ENCODE measurements at places on chromosomes 4 and X.

- no peak for DNase-seq
These were observed 17.3 kb downstream of the SMPX start for GRCh38 chrX:21740329-21741274.

- no peak for DNase-seq
These were observed 182.2 kb upstream of the TEX13C start for GRCh38 chrX:125137521-125137920.

- no peak for DNase-seq
These were observed 107.7 kb downstream of the FRMPD4 start for GRCh38 chrX:12245650-12246645.

- no peak for DNase-seq
These were observed 171.8 kb downstream of the TLL1 start for GRCh38 chr4:166044871-166045270.

- no peak for DNase-seq
These were observed 13.2 kb downstream of the GPC4 start for GRCh38 chrX:133402042-133402453.

- no peak for DNase-seq
These were observed 593.0 kb upstream of the AADAT start for GRCh38 chr4:170682558-170683294.

DNA sequence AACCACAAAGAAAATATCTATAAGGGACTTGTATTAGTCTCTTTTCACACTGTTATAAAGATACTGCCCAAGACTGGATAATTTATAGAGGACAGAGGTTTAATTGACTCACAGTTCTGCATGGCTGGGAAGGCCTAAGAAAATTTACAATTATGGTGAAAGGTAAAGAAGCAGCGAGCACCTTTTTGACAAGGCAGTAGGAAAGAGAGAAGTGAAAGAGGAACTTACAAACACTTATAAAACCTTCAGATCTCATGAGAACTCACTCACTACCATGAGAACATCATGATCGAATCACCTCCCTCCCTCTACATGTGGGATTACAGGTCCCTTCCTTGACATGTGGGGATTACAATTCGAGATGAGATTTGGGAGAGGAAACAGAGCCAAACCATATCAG lies 856.0 kb downstream of the TRAM1L1 start:
- no peak for DNase-seq

- DNase-seq, result peak; percentile 77
These were observed 1.1 kb downstream of the PJA1 start for GRCh38 chrX:69163936-69164741.
